ENCODE measurements at places on chromosomes 2 and 18.

DNA sequence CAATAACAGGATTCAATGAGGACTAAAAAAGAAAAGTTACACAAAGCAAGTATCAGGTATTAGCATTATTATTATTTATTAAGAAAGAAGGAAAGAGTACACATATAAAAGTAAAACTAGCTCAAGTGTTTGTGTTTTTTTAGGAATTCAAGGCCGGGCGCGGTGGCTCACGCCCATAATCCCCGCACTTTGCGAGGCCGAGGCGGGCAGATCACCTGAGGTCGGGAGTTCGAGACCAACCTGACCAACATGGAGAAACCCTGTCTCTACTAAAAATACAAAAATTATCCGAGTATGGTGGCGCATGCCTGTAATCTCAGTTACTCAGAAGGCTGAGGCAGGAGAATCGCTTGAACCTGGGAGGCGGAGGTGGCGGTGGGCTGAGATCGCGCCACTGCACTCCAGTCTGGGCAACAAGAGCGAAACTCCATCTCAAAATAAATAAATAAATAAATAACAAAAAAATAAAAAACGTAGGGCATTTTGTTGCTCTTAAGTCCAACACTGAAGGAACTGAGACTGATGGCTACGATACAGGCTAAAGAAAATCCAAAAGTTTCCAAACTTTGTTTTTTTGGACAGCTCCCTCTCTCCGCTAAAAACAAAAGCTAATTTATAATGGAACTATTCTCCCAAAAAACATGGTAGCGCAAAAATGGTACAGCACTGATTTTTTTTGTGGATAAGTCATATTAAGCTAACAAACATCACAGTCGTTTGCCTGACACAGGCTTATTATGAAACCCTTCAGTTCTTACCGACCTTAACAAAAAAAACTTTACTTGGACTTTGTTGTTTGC, 1.7 kb downstream of the TRAPPC8 start:
- DNase-seq, result no peak

DNA sequence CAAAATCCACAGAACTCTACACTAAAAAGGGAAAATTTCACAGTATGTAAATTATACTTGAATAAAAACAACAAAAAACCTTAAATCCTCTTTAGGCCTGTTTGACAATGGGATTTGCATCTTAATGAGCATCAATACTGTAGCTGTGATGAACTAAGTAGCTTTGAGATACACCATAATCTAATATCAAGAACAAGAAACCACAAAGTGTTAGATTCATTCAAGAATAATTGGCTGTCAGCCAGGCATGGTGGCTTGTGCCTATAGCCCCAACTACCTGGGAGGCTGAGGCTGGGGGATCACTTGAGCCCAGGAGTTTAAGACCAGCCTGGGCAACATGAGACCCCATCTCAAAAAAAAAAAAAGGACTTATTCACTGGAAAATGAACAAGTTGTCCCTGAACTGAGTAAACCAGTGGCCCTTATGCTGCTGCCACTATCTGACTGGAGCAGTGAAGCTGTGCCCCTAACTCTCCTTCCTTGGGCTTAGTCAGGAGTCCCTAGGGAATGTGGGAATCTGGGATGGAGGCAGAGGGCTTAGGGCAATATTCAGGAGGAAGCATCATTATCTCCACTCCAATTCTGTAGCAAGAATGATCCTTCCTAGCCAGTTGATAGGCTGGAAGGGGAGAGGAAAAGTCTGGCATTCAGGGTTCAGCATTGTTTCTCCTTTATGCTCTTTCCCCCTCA, 88.5 kb downstream of the PRKCE start:
- DNase-seq, result no peak

GRCh38 chr2:110980339-110981062, 140.2 kb upstream of the BCL2L11 start:
- DNase-seq, result no peak

GRCh38 chr2:30252723-30253701, 21.7 kb downstream of the LBH start:
- DNase-seq, result no peak

DNA sequence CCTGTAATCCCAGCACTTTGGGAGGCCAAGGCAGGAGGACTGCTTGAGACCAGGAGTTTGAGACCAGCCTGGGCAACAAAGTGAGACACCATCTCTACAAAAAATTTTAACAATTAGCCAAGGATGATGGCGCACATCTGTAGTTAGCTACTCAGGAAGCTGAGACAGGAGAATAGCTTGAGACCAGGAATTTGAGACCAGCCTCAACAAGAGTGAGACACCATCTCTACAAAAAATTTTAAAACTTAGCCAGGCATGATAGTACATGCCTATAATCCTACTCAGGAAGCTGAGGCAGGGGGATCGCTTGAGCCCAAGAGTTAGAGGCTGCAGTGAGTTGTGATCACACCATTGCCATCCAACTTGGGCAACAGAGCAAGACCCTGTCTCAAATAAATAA, 7.0 kb downstream of the MEMO1 start:
- no peak for DNase-seq

GRCh38 chr2:112251271-112251670, 3.6 kb downstream of the ZC3H8 start:
- no peak for DNase-seq

- no peak for DNase-seq
These were observed 73.3 kb upstream of the MCFD2 start for GRCh38 chr2:46988733-46989481.

GRCh38 chr2:69026026-69026425, 13.0 kb downstream of the ANTXR1 start:
- no peak for DNase-seq

DNA sequence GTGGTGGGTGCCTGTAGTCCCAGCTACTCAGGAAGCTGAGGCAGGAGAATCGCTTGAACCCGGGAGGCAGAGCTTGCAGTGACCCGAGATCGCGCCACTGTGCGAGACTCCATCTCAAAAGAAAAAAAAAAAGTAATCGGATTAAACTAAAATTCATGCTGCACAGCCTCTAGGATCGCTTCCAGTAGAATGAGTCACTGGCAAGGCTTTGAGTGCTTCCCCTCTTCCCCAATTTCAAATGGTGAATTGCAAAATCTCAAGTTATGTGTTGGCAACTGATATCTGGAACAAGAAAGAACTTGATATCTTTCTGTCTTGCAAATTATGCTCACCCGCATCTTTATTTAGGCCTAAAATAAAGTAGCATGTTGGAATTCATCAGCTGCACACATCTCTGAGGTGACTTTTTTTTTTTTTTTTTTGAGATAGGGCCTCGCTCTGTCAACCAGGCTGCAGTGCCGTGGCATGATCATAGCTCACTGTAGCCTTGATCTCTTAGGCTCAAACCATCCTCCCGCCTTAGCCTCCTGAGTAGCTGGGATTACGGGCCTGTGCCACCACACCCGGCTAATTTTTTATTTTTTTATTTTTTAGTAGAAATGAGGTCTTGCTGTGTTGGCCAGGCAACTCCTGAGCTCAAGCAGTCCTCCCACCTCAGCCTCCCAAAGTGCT, 12.7 kb downstream of the TTC39C start:
- no peak for DNase-seq

GRCh38 chr2:234830853-234831252, 121.0 kb upstream of the SH3BP4 start:
- DNase-seq, result no peak

DNA sequence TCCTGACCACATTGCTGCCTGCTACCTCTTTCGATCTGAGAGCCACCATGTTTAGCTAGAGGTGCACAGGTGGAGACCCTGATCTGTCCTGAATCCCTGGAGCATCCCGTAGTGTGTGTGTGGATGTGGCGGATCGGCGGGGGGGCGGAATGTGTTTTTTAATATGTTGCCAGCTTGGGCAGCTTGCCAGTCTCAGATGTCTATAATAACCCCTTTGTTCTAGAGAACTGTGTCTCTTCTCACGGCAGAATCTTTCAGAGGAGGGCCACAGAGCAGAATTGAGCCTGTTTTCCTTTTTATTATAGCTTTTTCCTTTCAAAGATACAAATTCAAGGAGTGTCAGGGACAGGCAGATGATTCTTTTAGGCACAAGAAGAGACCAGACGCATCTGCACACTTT, 934.1 kb upstream of the KLHL29 start:
- DNase-seq, result no peak

GRCh38 chr18:32455361-32455760, 15.3 kb downstream of the GAREM1 start:
- DNase-seq, result no peak

- DNase-seq, result no peak
These were observed 2.3 kb upstream of the VSNL1 start for GRCh38 chr2:17538022-17538843.

- DNase-seq, result no peak
These were observed 179.3 kb downstream of the ZNF516 start for GRCh38 chr18:76315722-76316230.

GRCh38 chr2:108623616-108624015, 89.3 kb downstream of the LIMS1 start:
- DNase-seq, result no peak

DNA sequence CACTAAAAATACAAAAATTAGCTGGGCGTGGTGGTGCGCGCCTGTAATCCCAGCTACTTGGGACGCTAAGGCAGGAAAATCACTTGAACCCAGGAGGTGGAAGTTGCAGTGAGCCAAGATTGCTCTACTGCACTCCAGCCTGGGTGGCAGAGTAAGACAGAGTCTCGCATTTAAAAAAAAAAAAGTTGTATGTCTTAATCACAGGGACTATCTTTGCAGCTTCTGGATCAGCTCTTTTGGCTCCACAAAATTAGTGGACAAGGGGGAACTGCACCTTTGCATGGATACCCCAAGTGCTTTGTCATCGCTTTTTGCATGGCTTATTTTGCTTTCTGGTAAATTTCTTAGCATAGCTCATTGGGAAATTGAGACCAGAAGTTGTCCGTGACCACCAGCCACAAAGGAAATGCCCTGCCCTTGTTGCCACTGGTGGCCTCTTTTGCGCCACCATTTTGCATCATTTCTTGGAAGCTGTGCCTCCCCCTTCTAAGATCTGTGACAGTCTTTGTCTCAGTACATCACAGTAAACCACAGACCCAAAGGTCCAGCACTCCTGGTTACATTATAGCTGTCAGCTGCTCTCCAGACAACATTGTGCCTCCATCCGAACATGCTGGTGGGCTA, 43.9 kb upstream of the PCBP1 start:
- DNase-seq, result no peak

DNA sequence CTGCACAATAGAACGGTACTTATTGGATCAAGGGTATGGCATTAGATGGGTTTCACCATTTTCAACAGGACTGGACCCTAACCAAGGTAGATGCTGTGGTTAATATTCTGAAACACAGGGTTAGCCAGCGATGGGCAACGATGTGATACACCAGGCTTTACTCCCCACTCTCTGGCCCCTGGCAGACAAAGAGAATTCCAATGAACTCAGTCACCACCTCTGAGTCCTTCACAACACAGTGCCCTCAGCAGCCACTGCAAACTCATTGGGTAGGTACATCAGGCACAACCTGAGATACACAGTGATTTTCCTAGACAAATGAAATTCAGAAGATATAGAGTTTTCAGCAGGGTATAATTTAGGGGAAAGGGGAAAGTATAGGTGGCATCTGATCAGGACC, 634.5 kb downstream of the ZEB2 start:
- DNase-seq, result no peak

GRCh38 chr2:122193622-122194021, 438.2 kb downstream of the TSN start:
- DNase-seq, result no peak

GRCh38 chr2:235642446-235643098, 148.7 kb downstream of the AGAP1 start:
- DNase-seq, result no peak

DNA sequence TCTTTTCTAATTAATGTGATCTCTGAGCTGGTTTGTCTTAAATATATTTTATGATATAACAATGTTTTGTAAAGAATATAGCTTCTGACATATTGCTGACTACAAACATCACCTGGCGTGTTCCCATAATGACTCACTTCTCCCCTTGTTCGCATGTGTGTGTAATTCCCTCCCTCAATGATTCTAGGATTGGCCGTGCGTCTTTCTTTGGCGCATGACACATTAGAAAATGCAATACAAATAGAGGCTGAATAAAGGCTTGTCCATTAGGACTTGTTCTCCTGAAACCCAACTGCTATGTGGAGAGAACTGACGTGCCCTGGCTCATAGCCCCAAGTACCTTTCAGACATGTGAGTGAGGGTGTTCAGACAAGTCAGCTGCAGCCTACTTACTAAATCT, 159.7 kb upstream of the CDH20 start:
- DNase-seq, result no peak

DNA sequence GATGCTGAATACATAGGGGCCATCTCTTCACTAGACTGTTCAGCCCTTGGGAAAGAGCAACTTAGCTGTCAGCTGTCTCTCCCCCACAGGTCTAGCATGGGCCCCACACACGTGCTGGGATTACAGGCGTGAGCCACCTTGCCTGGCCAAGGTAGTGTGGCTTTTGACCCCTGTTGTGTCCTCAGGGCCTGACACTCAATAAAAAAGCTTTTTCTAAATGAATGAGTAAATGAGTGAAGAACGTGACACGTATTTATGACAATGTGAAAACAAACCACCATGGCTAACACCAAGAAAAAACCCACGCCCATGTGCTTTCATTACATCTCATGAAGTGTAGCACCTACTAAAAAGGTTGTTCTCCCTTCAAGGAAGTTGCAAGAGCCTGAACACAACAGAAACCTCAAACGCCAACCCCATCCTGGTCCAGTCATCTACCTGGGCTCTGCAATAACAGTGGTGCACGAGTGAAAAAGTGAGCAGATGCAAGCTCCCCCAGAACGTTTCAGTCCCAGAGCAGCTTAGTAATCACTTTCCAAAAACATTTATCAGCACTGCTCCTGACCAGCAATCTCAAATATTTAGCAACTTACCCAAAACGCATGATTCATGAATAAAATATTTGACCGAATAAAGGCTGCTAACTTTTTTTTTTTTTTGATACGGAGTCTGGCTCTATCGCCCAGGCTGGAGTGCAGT, 3.4 kb downstream of the WDFY1 start:
- peak; percentile 34 for DNase-seq

DNA sequence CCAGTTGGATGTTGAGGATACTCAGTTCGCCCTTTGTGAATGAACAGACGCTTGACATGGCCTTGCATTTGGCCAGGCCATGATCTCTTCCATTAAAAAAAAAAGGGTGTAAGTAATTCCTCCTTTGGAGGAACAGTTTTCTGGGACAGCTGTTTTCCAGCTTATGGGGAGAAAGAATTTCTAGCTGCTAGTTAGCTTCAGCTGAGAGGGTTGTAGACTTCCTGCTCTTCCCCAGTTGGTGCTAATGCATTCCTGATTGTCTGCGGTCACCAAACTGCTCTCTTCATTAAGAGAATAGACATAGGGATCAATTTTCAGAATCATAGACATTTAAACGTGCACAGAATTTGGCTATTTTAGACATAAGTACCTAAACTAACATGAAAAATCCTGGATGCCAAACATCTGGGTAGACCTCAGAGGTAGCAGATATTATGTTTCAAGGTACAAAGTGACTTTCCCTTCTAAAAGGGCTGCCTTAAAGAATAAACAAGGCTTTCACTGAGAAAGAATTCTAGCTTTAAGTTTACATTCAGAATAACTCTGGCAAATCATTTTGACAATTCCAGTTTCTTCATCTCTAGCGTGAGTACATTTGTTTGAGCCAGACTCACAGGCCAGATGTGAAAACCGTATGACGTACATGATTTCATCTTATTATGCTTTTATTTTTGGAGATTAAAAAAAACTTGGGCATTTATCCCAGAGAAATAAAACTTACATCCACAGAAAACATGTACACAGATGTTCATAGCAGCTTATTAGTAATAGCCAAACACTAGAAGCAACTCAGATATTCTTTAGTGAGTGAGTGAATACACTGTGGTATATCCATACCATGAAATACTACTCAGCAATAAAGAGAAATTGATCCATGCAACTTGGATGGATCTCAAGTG, 71.2 kb downstream of the MAIP1 start:
- DNase-seq, result no peak

GRCh38 chr18:905307-905947, 756 bp downstream of the ADCYAP1 start:
- DNase-seq, result no peak

GRCh38 chr2:204477358-204477950, 67.8 kb upstream of the PARD3B start:
- DNase-seq, result no peak
